ENCODE measurements at places on chromosomes 13 and 19.

GRCh38 chr19:30919737-30920136 is 429.5 kb downstream of the TSHZ3 start:
- no peak for DNase-seq

DNA sequence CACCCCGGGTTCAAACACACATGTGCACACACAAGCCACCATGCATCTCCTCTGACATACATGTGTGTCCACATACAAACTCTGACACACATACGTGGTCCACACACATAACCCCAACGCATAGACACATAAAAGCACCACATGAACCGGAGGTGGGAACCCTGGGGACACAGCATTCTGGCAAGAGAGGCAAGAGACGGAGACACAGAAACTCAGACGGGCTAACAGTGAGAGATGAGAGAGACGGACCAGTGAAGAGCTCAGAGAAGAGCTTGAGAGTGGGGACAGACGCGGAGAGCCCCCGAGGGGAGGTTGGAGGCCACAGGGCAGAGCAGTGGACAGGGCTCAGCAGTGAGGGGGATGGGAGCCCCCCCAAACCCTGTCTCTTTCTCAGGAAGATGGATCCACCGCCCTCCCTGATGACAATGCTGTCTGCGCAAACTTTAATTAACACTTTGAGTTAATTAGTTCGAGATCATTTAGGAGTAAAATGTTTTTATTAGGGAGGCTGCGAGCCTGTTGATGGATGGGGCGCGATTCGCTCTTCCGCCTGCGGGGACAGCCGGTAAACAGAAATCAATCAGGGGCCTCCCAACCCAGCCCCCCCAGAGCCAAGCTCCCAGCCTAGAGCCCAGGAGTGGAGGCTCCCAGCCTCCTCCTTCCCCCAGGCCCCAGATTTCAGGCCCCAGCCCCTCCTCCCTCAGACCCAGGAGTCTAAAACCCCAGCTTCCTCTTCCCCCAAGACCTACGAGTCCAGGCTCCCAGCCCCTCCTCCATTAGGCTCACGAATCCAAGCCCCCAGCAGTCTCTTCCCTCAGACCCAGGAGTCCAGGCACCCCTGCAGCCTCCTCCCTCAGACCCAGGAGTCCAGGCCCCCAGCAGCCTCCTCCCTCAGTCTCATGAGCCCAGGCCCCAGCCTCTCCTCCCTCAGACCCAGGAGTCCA is 9.5 kb upstream of the ERFL start:
- DNase-seq = no peak

DNA sequence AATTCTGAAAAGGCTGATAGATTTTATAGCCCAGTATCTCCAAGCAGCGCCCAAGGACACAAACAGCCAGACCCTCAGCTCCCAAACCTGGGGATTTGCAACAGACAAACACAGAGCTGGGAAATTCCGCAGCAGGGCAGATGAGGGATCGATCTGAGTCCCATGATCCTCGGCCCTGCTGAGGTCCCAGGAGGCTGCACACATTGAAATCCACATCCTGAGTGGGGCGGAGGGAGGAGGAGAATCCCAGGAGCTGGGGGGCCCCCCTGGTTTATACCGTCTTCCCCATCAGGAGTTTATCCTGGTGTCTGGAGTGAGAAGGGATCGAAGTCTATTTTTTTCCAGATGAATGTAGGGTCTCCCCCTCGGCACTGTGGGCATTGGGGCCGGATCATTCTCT is 49.3 kb downstream of the GNG7 start:
- no peak for DNase-seq

DNA sequence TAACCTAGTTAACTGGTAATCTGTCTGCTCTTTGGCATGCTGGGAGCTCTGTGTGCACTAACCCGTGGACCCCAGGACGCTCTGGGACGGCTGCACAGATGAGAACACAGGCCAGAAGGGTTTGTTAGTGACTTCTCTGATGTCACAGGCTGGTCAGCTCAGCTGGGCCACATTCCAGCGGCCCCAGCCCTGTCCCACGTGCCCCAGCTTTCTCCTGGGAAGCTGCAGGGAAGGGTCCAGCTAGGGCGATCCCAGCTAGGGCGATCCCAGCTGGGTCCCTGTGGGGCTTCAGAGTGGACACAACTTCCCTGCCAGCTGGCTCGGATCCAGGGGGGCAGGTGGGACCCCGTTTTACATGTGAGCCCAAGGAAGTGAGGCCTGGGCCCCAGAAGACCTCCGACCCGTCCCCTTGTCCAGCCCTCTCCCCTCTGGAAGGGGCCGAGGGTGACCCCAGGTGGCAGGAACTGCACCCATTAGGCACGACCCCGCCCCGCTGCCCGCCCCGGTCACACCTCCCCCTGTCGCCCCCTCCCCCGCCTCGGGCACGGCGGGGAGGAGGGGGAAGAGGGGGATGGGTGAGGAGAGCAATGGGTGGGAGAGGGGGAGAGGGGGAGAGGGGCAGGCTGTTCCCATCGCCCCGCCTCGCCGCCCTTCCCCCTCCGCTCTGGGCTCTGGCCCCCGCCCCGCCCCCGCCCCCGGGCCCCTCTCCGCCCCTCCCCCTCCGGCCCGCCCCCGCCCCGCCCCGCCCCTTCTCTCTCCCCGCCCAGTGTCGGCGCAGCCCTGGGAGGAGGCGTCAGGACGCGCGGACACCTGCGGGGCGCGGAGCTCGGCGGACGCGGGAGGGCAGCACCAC is 75.2 kb upstream of the MCF2L start:
- peak; percentile 51 for DNase-seq

- DNase-seq = no peak
Measured at GRCh38 chr19:13119627-13120026, 1.6 kb downstream of the NACC1 start.

DNA sequence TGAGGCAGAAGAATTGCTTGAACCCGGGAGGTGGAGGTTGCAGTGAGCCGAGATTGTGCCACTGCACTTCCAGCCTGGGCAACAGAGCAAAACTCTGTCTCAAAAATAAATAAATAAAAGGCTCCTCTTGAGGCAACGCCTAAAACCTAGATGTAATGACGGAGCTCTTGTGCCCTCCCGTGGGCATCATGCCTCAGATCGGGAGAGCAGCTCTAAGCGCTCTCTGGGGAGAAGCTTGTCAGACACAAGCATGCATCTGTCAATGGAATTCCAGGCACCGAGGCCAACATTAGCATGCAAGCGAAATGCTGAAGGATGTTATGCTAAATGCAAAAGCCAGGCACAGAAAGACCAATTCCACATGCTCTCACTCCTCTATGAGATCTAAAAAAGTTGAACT is 45.6 kb upstream of the MRI1 start:
- DNase-seq = peak; percentile 35

- DNase-seq = no peak
Measured at GRCh38 chr13:26255691-26256277, 1.9 kb downstream of the CDK8 start.

GRCh38 chr19:53389978-53390377 is 5.0 kb upstream of the ZNF765 start:
- no peak for DNase-seq

DNA sequence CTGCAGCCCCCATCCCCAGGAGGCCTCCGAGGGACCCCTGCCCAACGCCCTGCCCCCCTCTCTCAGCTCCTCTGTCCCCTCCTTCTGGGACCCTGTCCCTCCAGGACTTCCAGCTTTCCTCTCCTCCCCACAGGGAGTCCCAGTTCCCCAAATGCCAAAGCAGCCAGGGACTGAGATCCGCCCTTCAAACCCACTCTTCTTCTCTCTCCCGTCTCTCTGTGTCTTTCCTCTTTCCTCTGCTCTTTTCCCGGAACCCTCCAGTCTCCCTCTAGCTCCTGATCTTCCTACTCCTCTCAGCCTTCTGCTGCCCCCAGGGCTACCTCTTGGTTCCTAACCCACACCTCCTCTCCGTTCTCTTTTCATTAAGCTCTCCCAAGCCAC is 377 bp downstream of the CA11 start:
- DNase-seq = no peak

DNA sequence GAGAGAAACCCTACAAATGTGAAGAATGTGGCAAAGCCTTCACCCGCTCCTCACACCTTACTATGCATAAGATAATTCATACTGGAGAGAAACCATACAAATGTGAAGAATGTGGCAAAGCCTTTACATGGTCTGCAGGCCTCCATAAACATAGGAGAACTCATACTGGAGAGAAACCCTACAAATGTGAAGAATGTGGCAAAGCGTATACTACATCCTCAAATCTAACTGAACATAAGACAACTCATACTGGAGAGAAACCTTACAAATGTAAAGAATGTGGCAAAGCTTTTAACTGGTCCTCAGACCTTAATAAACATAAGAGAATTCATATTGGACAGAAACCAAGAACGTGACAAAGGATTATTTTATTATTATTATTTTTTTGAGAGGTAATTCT is 30.7 kb downstream of the ZNF486 start:
- no peak for DNase-seq

GRCh38 chr13:98026457-98026857 is 73.0 kb downstream of the IPO5 start:
- peak; percentile 65 for DNase-seq

DNA sequence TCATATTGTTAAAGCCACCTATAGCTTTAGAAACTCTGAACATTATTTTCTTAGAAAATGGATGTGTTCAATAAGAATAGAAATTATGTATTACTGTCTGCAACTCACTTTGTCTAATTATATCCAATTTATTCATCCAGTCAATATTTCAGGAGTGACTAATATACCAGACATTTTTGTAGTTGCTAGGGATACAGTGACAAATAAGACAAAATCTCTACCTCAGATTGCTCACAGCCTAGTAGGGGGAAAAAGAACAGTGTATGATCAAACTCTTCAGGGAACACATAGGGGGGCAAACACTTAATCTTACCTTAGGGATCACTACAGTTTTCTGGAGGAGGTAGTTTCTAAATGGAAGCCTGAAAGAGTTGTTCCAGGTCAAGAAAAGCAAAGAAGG is 8.6 kb downstream of the BRCA2 start:
- peak; percentile 25 for DNase-seq

GRCh38 chr19:5312058-5312457 is 28.6 kb downstream of the PTPRS start:
- no peak for DNase-seq

DNA sequence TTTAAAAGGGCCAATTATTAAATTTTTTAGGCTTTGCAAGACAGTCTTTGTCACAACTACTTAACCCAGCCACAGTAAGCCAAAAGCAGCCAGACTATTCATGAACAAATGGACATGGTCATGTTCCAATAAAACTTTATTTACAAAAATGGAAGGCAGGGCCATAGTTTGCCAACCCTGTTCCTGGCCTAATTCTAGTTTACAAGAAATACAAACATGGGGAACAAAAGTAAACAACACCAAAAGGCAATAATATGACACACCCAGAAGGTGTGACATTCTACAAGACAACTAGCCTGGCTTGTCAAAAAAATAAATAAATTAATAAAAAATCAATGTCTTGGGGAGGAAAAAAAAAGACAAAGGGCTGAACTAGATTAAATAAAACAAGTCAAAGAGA is 24.8 kb upstream of the CCNP start:
- DNase-seq = no peak

GRCh38 chr19:30719189-30719998 is 347.2 kb downstream of the ZNF536 start:
- peak; percentile 15 for DNase-seq

GRCh38 chr13:103436057-103436654 is 369.9 kb upstream of the SLC10A2 start:
- no peak for DNase-seq

GRCh38 chr19:30403203-30403985 is 31.2 kb downstream of the ZNF536 start:
- DNase-seq = no peak

GRCh38 chr19:13499692-13500091 is 6.6 kb downstream of the CACNA1A start:
- DNase-seq = no peak

DNA sequence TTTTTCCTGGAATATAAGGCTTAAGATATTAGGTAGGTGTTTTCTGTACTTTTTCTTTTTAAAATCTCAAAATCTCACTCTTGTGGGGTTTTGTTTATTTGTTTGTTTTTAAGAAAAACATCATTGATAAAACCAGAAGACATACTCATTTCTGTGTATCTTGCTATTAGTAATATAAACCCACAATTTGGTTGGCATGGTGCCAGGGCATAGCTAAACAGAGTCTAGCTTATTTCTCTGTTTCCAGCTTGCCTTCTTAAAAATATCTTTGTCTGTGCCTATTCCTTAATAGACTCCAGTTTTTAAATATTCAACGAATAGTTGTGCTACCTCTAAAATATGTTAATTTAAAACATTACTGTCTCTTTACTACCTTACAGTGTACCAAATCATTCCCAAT is 1121.9 kb upstream of the PCDH20 start:
- DNase-seq = no peak

GRCh38 chr19:48480558-48481500 is 11.7 kb downstream of the CYTH2 start:
- peak; percentile 29 for DNase-seq

DNA sequence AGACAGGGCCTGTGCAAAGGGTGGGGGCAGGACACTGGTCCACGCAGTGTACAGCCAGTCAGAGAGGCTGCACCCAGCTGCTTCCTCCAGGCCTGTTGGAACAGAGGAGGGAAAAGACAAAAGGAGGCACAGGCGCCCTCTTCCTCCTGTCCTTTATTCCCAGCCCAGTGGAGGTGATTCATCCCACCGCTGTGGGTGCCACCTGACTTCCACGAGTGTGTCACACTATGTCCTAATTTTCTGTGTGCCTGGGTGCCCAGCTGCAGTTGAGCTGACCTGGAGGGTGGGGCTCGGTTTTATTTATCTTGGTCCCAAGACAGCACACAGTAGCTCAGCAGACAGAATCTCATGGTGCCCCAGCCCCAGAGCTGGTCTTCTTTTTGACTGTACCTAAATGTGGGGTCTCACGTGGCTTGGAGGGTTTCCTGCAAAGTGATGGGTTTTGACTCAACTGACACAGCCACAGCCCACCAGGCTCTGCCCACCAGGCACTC is 9.0 kb downstream of the EPS15L1 start:
- peak; percentile 30 for DNase-seq

DNA sequence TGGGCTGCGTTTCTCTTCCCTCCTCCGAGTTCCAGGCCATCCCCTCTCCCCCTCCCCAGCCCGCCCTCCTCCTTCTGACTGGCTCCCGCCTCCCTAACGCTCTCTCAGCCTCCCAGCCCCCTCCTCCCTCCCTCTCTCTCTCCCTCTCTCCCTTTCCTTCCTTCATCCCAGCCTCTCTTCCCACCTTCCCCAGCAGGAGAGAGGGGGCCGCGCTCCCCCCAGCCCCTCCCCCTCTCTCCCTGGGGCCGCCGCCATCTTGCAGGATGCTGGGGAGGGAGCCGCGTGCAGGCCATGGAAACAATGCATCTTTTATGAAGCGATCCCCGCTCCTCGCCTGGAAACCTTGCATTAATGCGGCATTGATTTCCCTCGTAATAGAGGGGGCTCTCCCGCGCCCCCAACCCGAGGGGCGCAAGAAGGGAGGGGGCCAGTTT is 42.6 kb upstream of the ADGRL1 start:
- peak; percentile 46 for DNase-seq

DNA sequence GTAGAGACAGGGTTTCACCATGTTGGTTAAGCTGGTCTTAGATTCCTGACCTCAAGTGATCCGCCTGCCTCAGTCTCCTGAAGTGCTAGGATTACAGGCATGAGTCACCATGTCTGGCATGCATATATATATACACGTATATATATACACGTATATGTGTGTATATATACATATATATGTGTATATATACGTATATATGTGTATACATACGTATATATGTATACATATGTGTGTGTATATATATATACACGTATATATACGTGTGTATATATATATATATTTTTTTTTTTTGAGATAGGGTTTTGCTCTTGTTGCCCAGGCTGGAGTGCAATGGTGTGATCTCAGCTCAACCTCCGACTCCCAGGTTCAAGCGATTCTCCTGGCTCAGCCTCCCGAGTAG is 11.9 kb downstream of the DNMT1 start:
- DNase-seq = peak; percentile 26

Measured in fibroblast of villous mesenchyme (primary cell).